Liver (tissue), 10 donors: ENCODE measurements at places on chromosomes 5 and 9. TPM values are rescaled to one million over a fixed set of nuclear protein-coding genes. Genes with fewer than 3 reads are reported as not detected.

DNA sequence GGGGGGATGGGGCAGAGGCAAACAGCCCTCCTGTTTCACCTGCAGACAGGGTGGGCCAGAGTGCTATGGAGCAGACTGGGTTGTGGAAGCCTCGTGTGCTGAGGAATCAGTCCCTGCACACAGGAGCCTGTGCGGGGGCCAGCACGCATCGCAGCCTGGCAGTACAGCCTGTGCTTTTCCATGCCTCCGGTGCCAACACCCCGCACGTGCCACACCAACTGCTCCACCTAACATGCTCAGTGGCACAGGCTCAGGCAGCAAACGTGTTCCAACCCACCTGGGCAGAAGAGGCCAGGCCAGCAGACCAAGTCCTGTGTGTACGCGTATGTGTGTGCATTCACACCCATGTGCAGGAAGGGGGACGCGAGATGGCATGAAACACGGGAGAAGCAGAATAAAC is 37.4 kb upstream of the FBXW11 start:
- no peak for DNase-seq

DNA sequence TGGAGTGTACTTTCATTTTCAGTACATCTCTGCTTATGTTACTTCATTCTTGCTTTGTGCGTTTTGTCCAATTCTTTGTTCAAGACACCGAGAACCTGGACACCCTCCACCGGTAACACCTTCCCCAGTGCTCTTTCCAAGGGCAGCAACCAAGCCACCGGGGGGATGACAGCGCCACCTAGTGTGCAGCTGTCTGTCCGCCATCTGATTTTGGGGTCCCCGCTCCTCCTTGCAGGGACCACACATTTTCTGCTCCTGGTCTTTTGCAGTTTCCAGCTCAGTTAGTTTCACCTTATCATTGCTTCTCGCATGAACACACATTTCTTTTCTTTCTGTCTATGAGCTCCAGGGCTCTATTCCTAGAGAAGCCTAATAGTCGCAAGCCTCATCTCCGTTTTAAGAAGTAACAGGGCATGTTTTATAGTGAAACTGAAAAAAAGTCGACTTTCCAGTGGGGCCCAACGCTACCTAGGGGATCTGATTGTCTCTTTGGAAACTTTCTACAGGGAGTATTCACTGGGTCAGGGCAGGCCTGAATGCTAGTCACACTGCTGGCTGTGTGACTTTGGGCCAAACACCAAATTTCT is 152.1 kb downstream of the FSTL4 start:
- no peak for DNase-seq

GRCh38 chr9:87007711-87008366 is 60.5 kb upstream of the GAS1 start:
- no peak for DNase-seq

DNA sequence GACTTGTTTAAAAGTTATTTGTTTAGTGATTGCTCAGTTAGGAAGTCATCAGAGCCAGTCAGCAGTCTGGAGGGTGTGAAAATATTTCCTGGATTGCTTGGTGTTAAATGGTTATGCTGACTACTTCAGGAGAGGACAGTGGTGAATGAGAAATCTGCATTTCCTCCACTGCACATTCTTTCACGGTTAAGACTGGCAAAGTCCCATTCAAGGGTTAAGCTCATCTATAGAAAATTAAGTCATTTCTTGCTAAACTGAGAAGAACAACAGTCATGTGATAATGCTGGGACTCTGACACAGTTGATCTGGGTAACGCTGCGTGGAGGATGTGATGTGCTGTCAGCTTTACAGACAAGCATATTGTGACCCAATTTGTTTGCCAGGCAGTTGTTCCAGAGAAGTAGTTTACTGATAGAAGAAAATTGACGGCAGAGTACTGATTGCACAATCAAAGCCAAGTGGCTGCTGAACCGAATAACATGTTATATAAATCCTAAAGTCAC is 80.4 kb downstream of the GRAMD2B start:
- DNase-seq: no peak

- no peak for DNase-seq
Measured at GRCh38 chr5:141613344-141613743, 5.5 kb downstream of the DIAPH1 start.

GRCh38 chr5:14328144-14328543 is 185.0 kb downstream of the TRIO start:
- no peak for DNase-seq

The TGFBI gene
- total RNA-seq: 144 TPM

The NEUROG1 gene
- not detected for total RNA-seq

The ARL14EPL gene
- not detected for total RNA-seq
